Fibroblast of the aortic adventitia (primary cell): ENCODE measurements at places on chromosomes 7 and 10.
A peak's percentile ranks its signal among the peaks of the same experiment; 100 is the strongest.

- DNase-seq = no peak
Observed at GRCh38 chr10:92846-93245, 42.4 kb upstream of the ZMYND11 start.

DNA sequence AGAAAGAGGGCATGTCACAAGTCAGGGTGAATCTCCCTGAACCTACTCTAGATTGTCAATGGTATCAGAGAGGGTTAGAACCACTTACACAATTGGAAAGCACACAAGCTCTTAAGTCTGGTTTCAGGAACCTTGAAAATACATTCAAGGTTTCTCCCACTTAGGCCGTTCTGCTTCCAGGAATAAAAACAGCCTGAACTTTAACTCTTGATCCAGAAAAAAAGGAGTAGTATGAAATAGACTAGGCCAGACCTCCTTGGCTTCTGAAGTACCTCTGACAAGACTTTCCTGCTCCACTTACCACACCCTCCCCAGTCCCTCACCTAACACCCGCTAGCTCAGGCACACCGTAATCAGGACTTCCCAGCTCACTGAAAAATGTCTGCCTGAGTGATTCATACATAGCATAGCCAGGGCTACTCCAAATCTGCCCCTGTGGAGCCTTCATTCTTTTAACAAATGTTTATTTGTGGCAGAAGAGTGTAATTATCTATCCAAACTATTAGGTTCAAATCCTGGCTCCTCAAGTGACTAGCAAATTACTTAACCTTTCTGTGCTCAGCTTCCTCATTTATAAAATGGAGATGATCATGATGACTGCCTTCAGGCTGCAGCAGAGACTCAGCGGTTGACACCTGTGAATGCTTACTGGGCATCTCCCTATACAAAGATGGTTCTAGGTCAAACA is 30.3 kb upstream of the IL6 start:
- DNase-seq = peak; percentile 36

DNA sequence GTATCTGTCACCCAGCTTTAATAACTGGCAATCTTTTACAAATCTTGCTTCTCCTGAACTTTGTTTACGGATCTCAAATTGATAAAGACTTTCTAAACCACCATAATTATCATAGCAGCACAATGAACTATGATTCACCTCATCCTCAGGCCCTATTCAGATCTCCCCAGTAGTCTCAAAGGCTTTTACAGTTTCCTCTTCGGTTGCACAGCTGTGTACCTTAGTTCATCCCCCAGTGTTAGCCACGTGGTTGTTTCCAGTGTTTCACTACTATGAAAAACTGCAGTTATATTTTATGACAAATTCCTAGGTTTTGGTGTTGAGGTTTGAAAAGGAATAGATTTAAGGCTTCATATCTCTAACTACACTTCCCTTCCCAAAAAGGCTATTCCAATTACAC is 24.9 kb downstream of the PAXIP1 start:
- no peak for DNase-seq

GRCh38 chr7:132825222-132825621 is 249.0 kb upstream of the PLXNA4 start:
- DNase-seq = no peak

DNA sequence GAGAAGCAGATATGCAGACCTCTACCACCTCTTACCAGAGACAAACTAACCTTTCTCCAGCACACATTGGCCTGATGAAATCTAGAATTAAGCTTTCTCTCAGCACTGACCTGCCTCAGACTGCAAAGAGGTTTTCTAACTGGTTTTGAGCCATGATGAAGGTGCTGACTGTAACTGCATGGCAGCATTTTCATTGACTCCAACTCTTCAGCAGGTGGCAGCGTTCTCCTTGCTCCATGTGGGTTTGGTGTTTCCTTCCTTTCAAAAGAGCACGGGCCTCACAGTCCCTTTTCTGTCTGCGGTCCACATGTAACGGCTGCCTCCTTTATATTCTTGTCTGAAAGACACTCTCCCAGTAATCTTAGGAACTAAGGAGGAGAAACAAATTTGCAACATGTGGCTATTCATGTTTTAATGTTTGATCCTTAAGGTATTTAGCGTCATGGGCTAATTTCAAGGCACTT is 12.6 kb downstream of the KLLN start:
- peak; percentile 77 for DNase-seq

DNA sequence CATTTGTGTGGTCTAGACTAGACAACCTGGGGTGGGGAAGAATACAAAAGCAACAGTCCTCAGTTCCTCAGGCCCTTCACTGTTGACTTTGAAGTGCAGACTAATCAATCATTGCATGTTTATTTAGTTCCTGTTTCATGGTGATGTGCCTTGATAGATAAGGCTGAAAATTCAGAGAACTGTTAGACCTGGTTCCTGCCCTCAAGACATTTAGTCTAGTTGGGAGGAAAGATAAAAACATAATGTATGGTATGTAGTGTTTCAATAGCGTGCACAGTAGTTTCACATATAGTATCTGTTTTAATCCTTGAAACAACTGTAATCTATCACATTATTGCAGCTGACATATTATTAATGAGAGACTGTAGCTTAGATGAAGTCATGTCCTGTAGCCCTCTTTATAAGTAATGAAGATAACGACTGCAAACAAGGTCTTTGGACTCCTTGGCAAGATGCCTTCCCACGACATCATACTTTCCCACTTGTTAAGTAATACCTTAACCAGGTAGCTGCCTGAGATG is 124.0 kb downstream of the CELF2 start:
- no peak for DNase-seq

DNA sequence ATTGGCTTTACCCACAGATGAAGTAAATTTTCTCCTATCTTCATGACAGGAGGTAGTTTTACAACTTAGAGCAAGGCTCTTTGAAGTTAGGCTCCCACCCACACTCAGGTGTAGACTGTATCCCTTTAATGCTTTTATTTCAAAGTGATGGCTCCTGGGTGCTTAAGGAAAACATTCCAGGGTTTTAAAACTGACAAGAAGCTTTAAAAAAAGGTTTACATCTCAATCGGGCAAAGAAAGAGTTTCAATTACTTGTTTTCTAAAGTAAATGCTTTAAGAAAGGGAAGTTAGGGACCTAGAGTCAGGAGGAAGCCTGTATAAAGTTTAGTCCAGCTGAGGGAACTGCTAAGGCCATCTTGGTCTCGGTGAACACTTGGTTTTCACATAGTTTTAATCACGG is 1153.8 kb upstream of the C7orf33 start:
- DNase-seq = no peak

- no peak for DNase-seq
Observed at GRCh38 chr10:119728172-119728800, 2.4 kb downstream of the INPP5F start.

DNA sequence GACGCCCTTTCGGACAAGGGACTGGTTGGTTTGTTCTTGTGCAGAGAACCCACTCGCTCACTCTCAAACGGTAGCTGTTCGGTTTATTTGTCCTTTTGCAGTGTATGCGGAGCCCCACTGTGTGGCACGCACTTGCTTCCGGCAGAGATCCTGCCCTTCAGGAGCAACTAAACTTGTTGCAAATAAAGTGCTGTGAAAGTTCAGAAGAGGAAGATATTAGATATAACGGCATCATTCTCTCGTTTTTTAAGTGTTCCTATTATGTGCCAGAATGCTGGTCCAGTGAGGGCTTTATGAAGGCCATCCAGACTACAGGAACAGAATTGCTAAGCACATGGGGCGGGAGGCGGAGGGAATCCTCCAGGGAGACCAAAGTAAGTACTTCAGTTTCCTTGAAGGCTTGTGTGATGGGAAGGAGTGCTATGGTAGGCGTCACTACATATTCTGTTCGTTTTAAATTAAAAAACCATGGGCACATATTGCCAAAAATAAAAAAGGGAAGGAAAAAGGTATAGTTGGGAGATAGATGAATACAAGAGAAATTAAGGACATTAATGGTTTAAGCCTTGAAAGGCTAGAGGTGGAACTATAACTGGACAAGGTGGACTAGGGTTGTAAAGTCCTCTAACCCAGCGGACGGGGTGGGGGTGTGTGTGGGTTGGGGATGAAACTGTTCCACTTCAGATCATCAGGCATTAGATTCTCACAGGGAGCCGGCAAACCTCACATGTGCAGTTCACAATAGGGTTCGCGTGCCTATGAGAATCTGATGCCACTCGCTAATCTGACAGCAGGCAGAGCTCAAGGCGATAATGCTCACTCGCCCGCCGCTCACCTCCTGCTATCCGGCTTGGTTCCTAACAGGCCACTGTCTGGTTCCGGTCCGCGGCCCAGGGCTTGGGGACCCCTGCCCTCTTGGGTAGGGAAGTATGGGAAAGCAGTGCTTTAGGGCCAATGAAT is 704 bp upstream of the ERLIN1 start:
- DNase-seq = peak; percentile 62

- no peak for DNase-seq
Observed at GRCh38 chr7:107125475-107125874, 43.3 kb upstream of the HBP1 start.

GRCh38 chr10:29651767-29652166 is 17.0 kb upstream of the SVIL start:
- DNase-seq = no peak

- no peak for DNase-seq
Observed at GRCh38 chr7:132789281-132789680, 213.0 kb upstream of the PLXNA4 start.

DNA sequence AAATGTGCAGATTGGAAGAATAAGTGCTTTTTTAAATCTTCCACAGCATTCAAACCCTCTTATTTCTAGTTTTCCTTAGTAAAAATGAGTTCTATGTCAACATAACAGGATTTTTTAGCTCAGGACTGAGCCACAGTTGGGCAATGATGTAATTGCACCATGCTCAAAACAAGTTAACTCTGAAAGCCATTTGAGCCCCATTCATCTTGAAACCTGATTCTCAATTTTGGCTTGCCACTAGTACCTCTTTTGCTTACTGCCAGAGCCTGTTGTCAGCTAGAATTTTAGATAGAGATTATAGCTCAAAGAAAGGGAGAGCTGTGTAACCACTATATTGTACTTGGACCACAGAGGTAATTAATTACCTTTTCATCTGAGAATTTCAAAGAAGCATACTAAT is 1028.5 kb upstream of the PHF14 start:
- DNase-seq = no peak

DNA sequence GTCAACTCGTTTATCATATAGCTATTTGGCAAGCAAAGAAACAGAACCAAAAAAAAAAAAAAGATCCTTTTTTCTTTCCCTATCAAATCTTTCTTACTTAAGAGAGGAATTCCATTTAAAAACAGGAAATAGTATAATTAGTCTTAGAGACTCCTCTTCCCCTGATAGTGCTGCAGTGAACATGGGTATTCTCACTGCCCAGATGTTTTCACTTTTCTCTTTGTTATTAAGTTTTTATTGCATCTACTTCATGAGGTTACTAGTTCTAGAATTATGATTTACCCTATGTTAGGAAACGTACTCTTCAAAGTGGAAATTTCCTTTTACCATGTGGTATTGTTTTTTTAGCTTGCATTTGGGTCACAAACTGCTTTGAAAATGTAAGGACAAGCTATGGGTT is 8.5 kb downstream of the CASP2 start:
- DNase-seq = no peak

- DNase-seq = peak; percentile 98
Observed at GRCh38 chr10:10589540-10590303, 427.9 kb upstream of the CELF2 start.

DNA sequence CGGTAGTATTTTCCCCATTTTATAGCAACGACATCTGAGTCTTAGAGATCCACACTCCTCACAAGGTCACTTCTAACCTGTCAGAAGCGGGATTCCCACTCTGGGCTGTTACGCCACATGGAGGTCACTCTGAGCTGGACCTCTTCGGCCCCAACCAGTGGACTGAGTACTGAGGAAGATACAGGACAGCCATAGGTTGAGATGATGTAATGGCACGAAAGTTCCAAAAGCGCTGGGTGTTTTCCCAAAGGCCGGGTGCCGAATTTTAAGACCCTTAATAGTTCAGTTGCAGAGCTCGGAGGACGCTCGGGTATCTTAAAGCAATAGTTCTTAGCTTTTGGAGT is 699 bp downstream of the GHITM start:
- DNase-seq = peak; percentile 66

DNA sequence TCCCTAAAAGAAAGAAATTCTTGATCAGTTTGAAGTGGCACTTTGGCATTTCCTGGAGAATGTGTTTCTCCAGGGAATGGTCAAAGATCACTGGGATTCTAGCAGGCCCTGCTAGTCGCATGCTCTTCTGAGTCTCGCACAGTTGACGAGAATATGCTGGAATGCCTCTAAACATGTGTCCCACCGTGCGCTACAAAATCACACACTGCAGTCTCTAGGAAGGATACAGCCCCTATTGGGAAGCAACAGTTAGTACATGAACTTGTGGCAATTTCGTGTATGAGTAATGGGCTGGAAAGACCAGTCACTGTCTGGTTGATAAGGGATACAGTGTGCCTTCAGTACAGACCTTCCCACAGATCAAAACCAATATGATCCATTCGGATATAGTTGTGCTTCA is 257.9 kb downstream of the PRPF18 start:
- DNase-seq = no peak

- no peak for DNase-seq
Observed at GRCh38 chr7:42181566-42181965, 55.4 kb downstream of the GLI3 start.

GRCh38 chr7:12803542-12803941 is 116.1 kb downstream of the ARL4A start:
- DNase-seq = no peak

GRCh38 chr10:87973635-87974034 is 110.2 kb downstream of the PTEN start:
- DNase-seq = peak; percentile 45

DNA sequence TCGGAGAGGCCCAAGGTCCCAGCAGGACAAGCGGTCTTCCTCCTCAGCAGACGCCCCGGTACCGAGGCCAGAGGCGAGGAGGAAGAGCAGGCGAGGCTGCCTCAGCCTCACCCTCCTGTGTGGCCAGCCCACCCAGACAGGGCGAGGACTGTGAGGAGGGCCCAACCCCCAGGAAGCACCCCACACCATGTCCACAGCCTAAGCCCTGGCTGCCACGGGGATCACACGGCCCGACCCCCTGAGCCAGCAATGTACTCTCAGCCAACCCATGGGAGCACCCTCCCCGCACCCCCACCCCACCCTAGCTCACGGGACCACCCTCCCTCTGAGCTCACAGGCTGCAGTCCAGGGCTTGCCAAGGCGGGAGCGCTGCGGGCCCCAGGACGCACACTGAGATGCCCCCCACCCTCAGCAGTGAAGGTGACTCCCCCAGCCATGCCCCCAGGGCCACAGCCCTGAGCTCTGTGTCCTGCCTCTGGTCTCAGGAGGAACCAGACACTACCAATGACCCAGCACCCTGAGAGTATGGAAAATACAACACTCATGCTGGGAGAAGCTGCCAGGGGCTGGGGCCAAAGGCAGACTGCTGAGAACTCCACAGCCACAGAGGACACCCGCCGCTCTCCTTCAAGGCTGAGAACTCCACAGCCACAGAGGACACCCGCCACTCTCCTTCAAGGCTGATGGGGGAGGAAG is 93.6 kb downstream of the MAD1L1 start:
- DNase-seq = no peak

DNA sequence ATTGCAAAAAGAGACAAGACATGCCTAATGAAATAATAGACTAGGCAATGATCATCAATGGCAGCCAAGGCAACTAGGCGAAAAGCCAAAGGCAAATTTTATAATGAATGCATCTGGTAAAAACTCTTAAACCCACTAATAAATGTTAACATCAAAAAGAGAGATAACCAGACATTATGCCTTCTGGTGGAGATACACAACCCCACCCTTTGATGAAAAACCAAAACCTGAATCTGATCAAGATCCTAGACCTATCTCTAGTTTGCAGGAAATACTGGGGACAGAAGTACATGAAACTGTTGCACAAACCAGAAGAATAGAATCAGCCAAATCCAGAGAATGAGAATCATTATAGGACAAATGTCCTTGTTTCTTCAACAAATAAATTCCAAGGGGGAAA is 22.0 kb upstream of the GSAP start:
- DNase-seq = no peak

GRCh38 chr7:101939136-101939695 is 121.8 kb downstream of the CUX1 start:
- no peak for DNase-seq
